ENCODE measurements at places on chromosomes 11 and 22.

DNA sequence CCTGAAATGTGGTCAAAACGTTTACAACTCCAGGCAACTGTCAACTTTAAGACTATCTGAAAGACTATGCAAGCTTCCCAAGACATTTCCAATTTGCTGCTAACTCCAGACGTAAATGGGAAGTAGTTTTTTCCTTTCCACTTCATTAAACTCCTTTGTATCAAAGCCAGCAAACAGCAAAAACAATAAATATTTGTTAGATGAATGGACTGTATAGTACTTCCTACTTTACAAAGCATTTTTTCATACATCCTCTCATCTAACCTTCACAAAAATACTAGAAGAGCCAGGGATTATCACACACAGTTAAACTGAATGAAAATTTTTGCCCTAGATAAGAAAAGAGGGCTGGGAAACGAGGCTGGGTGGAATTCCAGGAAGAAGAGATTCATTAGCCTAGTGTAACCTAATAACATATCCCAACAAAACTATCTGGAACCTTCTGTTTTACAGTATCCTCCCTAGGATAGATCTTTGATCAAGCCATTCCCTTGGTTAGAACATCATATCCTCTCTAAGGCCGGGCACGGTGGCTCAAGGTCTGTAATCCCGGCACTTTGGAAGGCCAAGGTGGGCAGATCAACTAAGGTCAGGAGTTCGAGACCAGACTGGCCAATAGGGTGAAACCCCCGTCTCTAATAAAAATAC is 10.4 kb downstream of the NUP98 start:
- DNase-seq = no peak

DNA sequence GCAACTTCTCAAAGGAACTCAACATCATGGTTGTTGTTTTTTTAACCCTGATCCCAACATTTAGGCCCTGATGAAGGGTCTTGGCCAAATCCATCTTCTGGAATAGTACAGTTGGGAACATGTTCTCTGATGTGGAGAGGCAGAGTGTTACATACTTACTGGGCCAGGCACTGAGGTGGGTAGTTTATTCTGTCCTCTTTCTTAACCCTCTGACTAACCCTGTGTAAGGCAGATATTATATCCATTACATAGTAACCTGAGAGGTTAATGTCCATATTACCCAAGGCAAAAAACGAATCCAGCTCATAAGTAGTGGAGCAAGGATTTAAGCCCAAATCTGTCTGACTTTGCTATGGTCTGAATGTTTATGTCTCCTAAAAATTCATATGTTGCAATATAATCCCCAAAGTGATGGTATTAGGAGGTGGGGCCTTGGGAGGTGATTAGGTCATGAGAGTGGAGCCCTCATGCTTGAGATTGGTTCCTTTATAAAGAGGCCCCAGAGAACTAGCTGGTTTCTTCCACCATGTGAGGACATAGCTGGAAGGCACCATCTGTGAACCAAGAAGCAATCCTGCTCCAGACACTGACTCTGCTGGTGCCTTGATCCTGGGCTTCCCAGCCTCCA is 16.3 kb downstream of the PPFIBP2 start:
- no peak for DNase-seq

- DNase-seq = no peak
Observed at GRCh38 chr11:71301046-71301857, 48.9 kb upstream of the SHANK2 start.

DNA sequence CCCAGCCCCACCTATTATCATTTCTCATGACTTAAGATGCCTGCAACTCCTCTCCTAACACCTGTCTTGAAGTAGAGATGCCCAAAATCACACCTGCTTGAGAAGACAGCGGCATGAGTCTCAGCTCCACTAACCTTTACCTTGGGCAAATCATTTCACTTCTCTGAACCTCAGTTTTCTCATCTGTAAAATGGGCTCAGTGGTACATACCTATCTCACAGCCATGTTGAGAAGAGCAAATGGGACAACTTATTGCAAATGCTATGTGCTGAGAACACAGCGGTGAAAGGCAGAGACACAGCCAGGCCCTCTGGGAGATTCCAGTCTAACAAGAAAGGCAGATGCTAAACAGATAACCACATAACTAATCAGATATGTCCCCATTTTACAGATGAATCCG is 7.8 kb downstream of the TST start:
- DNase-seq = no peak

GRCh38 chr11:21636561-21636960 is 556.3 kb upstream of the ANO5 start:
- no peak for DNase-seq

DNA sequence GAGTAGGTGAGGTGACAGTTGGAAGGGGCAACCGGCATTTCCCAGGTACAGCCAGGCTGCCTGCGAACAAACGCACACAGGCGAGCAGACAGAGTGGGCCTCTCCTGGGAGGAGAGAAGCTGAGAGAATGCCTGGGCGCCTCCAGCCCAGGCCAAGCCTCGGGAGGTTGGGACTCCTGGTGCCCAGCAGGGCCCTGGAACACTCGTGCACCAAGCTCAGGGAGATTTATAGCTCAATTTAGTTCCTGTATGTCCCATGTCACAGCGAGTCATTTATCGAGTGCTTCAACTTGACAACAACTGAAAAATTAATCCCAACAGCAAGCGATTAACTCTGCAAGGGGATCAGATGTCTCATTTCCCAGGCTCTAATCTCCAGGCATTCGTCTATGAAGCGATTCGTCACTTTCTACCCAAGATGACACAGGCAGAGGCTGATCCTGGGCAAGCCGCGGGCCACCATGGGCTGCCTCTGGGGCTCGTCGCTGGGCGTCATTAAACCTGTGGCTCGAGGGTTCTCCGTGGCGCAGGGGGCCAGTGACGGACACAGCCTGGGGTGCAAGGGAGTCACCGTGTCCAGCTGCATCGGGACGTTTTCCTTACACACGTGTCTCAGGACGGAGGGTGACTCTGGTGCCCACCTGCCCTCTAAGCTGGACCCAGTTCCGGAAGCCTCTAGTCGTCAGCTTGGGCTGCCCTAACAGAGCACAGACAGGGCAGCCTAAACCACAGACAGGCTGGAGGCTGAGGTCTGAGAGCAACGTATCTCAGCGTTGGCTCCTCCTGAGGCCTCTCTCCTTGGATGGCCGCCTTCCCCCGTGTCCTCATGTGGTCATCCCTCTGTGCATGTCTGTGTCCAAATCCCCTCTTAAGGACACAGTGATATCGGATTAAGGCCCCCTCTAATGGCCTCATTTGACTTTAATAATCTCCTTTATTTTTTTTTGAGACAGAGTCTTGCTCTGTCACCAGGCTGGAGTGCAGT is 154.1 kb downstream of the CTTN start:
- DNase-seq = peak; percentile 97

DNA sequence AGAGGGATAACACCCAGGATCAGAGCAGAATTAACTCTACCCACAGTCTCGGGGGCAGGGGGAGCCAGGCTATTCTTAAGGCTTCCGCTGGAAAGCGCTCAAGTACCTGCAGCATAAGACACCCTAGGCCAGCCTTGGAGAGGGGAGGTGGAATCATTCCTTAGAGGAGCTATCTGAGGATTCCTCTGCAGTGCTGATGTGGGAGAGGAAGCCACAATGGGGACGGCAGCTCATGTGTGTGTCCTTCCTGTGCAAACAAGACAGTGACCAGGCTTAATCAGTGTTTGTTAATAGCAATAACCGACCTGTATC is 382.2 kb upstream of the CADM1 start:
- DNase-seq = no peak

DNA sequence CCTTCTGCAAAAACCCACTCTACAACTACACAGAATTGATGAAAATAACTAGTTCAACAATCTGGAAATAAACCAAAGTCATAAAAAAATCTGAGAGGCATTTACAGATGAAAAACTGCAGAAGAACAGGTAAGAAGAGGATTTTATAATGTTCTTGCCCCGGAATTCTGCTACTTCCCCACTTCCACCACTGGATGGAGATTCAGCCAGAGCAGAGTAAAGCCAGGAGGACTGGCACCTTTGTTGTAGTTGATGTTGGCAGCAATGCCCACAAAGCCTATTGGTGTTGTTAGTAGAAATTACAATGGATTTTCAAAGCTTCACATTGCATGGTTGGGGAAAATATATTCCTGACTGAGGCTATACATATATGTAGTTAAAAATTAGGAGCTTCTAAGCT is 640.2 kb downstream of the LRRC4C start:
- no peak for DNase-seq

DNA sequence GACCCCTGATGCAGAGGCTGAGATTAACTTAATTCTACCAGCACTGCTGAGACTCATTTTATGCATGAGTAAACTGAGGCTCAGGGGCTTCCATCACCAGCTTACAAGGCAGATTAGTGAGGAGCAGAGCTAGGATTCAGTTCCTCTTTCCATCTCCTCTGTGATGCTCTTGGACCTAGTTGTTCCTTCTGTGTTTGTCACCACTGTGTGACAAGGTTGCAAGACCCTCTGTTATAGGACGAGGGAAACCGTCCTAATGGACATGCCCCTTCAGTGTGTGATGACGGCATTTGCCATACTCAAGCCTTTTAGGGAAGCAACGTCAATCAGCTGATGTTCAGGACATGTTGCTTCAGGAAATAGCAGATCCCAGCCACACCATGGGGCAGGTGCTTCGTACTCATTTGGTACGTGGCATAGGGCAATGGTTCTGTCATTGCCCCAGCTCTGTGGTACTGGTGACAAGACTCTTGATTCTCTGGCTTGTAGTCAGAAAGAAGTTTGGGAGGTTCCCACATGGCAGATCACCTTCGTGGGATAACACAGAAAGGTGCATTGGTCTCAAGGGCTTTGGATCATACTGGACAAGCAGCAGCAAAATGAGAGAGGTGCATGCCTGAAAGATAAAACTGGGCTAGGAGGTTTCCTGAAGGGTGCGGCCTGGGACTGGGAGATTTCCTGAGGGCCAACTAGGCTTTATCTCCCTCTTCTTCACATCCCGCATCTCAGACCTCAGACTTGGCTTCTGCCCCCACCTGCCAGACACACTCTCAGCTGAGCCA is 23.9 kb upstream of the CD44 start:
- DNase-seq = no peak

DNA sequence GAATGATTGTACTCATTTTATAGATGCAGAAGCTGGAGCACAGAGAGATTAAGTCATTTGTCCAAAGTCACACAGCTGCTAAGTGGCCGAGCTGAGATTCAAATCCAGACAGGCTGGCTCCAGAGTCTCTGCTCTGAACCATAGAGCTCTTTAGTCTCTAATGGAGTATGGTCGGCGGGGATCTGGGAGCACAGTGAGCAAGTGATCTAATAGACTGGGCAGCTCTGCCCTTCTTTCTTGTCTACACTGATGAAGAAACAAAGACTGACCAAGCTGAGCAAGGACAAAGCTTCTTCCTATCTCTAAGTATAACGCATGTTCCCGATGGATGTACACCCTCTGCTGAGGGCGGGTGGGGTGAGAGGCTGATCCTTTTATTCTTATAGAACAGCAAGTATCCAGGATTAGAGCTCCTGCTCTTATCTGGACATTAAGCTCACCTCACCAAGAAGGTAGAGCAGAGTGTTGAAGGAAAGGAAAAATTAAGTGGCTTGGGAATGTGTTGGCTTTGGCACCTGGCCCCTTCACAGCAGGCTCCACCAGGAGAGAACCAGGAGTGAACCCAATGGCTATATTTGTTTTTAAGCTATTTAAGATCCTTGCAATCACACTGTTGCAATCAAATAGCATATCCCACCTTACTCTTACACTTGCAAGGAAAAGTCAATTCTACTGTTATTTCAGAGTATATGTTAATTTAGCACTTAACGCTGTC is 68.7 kb downstream of the ETS1 start:
- DNase-seq = no peak

GRCh38 chr11:15776366-15776765 is 580.0 kb downstream of the SOX6 start:
- DNase-seq = no peak

GRCh38 chr11:12156301-12157140 is 46.1 kb downstream of the MICAL2 start:
- DNase-seq = no peak

DNA sequence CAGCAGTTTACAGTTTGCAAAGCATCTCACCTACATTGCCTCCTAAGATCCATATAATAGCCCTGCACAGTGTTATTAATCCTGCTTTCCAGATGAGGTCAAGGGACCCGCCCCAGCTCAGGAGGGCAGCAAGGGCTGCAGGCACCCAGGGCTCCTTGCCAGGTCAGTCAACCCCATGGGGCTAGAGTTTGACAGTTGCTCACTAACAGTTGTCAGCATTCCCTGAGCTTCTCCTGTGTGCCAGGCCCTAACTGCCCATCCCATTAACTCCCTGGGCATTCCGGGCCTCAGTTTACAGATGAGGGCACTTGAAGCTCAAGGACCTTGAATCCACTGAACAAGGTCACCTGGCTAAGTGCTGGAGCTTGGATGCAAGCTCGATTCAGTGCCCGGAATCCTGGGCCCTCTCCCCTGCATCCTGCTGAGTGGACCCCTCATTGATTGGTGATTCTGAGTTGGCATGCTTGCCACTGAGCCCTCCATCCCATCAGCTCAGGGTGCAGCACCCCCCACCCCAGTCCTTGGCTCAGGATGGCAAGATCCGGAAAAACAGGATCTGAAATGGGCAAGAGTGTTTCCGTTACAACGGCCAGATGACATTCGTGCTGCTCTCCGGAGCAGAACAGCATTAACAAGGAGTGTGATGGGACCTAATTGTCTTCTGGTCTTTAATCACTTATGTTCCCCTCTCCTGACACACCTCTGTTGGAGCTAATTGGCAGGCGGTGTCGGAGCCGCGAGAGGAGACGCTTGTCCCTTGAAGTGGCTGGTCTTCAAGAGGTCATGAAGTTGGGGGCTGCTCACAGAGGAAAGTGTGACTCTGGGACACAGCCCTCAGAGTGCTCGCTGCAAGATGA is 87.4 kb upstream of the SHISAL1 start:
- DNase-seq = no peak

GRCh38 chr22:24319451-24319850 is 48.8 kb downstream of the SPECC1L start:
- DNase-seq = no peak

- no peak for DNase-seq
Observed at GRCh38 chr22:47334601-47335000, 572.2 kb downstream of the TBC1D22A start.

DNA sequence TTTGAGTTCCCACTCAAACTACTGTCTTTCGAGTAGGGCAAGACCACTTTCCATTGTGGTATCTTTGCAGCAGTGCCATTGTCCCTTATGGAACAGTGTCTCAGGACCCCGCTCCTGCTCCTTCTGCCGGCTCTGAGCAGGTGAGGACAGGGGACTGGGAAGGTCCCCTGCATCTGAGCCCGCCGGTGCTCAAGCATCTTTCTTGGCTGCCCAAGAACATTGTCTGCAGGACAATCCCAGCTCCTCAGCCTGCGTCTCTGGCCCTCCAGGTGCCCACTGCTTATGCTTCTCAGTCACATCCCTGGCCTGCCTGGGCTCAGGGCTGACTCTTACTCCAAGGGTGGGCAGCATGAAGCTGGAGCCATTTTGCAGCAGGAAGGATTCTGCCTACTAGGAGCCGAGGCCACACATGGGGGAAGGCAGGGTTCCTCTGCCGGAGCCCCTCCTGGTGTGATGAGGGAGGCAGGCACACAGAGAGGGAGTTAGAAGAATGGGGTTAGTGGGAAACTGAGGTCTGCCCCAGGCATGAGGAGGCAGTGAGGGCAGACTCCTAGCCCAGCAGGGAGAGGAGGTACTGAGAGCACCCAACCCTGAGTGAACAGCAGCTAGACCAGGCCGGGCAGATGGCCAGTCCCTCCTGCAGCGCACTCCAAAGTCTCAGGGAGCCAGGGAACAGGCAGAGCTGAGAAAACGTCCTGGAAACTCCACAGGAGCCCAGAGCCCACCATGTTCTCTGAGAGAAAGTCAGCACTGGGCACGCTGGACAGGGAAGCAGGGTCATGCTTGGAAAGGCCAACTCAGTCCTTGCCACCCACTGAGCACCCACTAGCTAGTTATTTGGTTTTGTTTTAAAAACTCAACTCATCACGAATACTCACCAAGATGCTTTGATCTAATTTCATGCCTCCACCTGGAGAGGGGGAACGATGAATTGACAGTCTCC is 7.5 kb upstream of the PPARA start:
- no peak for DNase-seq

Data from retinal pigment epithelial cell (primary cell).